ENCODE measurements at places on chromosomes 2 and 18.

- no peak for DNase-seq
Measured at GRCh38 chr18:35050028-35050546, 8.9 kb downstream of the MAPRE2 start.

DNA sequence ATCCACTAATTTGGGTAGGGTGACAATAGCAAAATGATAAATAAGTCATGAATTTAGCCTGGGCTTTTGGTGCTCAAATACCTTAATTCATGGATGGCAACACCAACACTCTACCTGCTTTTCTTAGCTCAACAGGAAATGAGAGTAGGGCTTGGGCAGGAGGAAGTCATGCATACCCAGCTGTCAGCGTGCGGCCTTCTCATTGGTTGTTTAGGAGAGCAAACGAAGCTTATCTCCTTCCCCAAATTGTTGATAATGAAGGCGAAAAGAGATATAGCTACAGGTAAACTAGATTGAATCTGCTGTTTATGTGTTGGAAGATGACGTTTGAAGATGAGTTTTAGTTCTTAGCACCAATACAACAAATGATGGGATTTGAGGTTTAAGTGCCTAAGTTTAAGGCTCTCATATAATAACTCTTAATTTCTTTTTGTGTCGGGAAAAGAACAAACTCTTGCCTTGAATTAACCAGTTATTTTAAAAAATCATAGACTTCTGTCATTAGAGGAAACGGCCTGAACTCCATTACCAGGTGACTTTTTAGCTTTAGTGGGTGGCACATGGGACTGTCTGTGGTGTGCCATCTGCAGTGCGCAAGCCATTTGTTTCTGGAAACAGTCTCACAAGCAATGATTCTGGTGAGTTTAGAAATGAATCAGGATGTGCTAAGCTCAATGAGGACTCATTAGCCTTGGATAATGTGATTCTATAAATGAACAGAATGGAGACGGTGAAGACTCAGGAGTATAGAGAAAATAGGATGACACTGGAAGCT, 19.8 kb downstream of the MAP4K4 start:
- no peak for DNase-seq

DNA sequence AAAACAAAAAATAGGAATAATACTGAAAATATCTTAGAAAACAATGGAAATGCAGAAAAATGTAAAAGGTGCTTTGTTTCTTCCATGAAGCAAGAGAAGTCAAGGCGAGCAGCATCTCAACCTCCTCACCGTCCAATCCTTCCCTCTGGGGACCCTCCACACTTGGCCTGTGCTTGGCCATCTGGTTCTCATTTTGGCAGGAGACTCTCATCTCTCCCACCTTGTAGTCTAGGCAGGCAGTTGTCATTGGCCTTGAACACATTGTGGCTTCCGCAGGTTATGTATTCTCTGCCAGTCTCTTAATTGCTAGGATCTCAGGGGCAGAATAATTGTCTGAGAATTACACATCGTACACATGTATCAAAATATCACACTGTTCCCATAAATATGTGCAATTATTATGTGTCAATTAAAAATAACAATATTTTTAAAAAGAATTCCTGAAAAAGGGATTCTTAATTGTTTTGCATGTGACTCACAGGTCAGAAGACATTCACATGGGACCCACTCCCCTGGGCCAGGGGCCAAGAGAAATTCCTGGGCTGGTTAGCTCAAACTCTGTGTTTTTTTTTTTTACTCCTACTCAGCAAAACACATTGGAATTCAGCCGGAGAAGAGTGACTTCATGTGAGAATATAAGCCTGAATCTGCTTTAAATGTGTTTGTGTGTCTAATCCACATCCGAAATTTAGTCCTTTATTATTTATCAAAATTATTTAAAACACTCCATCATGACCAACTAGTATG, 14.0 kb upstream of the ANKRD62 start:
- DNase-seq, result no peak

GRCh38 chr18:37222999-37223378, 342.6 kb downstream of the CELF4 start:
- DNase-seq, result no peak

DNA sequence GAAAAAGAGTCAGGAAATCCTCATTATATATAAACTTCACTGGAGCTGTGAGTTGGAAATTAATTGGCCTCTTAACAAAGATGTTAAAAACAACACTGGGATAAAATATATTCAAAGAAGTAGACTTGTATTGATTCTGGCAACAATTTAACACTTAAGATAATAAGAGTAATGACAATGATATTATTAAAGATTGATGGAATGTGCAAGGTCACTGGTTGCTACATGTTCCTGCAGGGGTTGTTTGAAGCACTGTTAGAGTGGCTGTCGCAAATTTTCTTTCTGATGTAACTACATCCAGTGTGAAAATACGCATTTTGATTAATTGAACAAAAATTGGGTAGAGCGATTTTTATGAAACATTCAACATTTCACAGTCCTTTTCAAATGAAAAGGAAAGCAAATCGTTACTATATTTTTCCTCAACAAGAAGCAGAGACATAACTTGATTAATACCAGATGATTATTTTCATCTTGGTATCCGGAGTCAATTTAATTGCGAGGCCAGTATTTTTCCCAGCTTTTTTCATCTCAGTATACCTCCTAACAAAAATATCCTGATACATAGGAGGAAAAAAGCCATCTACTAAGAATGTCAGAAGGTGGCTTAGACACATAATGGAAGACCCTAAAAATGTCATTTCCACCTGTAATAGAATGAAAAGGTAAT, 6.1 kb downstream of the PTGR3 start:
- no peak for DNase-seq
